MM.1S (cell line): ENCODE measurements at places on chromosomes 3 and 15.

- no peak for DNase-seq
Observed at GRCh38 chr15:32636908-32637567, 4.5 kb upstream of the SCG5 start.

GRCh38 chr15:84840255-84840654 is 23.1 kb downstream of the ALPK3 start:
- DNase-seq: no peak

DNA sequence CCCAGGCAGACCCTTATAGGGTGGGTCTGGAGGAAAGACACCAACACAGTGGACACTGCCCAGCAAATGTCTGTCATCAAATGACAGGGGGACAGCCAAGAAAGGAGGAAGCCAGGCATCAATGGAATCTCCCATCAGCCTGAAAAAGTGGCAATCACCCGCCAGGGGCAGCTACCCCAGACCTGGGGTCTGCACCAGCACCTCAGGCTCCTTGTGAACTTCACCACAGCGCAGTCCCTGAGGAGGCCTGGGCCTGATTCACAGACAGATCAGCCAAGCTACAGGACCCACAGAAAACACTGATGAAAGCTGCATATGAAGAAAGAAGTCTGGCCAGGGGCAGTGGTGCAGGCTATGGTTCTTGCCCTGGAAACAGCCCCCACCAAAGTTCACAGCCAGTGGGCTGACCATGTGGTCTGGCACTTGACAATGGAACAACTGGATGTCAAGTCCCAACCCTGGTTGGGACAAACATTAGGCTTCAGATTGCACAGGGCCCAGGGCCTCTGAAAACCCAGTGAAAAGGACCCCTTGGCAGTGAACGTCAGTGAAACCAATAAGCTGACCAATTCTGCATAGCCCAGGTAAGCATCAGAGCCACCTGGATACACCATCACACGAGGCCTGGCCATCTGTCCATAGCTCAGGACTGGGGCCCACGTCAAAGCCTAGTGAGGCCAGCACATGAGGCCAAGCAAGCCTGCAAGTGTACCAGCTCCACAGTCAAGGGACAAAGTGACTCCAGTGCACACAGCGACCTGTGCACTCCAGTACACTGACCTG is 29.1 kb downstream of the ALS2CL start:
- no peak for DNase-seq

DNA sequence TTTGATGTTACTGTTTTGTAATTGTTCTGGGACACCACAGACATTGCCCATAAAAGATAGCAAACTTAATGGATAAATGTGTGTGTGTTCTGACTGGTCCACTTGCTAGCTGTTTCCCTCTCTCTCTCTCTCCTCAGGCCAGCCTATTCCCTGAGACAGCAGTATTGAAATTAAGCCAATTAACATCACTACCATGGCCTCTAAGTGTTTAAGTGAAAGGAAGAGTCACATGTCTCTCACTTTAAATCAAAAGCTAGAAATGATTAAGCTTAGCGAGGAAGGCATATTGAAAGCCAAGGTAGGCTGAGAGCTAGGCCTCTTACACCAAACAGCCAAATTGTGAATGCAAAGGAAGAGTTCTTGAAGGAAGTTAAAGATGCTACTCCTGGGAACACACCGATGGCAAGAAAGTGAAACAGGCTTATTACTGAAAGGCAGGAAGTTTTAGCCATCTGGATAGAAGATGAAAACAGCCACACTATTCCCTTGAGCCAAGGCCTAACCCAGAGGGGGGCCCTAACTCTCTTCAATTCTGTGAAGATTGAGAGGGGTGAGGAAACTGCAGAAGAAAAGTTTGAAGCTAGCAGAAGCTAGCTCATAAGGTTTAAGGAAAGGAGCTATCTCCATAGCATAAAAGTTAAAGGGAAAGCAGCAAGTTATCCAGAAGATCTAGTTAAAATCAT is 295.1 kb downstream of the CHST2 start:
- DNase-seq: no peak

- DNase-seq: peak; percentile 67
Observed at GRCh38 chr15:44719293-44719999, 8.1 kb downstream of the B2M start.

- DNase-seq: no peak
Observed at GRCh38 chr3:103512595-103512994, 1077.8 kb downstream of the ZPLD1 start.
